Kidney epithelial cell (primary cell): ENCODE measurements at places on chromosomes 11 and 22.

DNA sequence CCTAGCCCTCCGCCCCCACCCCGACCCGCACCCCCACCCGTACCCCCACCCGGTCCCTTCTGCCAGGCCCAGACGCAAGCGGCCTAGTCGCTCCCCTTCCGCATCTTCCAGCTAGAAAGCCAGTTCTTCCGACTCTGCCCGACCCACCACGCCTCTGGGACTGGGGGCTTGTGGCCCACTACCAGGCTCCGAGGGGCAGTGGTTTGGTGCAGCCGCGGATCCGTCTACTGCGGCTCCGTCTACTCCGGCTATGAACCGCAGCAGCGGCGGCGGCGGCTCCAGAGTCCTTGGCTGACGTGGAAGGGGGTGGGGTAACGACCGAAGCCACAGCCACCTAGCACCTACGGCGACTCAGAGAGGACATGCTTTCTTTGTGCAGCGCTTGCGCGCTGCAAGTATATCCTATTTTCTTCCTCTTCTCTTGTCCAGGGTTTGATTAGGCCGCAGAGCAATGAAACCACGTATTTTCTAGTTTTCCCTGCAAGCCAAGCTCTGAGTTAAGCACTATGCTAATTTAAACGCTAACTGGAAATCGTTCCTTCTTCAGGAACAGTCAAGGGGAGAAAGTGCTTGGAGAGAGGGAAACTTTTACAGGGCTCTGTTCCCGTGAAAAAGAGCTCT, at the start of gene COPB1:
Gene COPB1 (minus strand): TSS at position 252 of the 621 bp plus-strand sequence. CDS start 883 bp downstream, outside the sequence.
- peak; percentile 75 for DNase-seq

DNA sequence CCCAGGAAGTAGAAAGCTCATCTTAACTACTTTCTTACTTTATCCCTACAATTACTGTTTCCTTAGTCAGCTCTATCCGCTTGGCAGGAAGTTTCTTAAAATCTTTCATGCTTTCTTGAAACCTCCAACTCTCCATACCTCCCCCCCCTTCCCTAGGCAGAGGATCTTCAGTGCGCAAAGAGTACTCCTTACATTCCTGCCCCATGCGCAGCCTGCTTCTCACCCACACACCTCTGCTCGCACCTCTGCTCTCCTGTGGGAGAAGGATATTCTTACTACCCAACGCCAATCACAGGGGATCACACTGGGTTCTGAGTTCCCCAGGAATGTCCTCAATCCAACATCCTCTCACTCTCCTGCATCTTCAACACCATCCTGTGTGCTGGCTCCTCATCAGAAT, 12.3 kb downstream of the TCF20 start:
- no peak for DNase-seq

GRCh38 chr11:128776424-128777284, 82.8 kb downstream of the FLI1 start:
- DNase-seq = no peak

DNA sequence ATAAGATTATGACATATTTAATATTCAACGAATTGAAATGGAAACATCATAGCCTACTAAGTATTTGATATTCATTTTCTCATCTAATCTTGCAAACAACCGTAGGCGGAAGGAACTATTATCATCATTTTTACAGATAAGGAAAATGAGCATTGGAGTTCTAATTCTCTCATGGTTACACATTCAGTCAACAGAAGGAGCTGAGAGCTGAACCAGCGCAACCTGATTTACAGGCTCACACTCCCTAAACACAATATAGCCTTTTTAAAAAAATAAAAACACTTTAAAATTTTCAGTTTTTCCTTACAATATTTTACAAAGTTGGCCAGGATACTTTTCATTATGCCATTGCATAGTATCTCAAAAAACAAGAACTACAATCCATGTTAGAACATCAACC, 74.8 kb downstream of the APOL5 start:
- no peak for DNase-seq

DNA sequence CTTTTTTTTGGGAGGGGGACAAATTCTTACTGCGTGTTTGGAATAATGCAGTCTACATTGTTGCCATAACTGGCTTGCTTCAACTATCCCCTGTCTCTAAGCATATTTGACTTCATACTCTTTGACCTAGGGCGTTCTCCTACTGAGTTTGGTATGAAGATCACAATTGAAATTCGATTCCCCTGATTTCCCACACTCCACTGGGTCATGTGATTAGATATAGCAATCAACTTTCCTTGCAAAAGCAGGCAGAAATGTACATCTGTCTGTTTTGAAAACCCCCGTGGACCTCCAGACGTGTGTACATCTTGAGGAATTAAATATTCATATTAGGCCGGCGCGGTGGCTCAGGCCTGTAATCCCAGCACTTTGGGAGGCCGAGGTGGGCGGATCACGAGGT, 13.8 kb upstream of the CARD18 start:
- no peak for DNase-seq

GRCh38 chr11:115612046-115612730, 108.0 kb upstream of the CADM1 start:
- DNase-seq = no peak

DNA sequence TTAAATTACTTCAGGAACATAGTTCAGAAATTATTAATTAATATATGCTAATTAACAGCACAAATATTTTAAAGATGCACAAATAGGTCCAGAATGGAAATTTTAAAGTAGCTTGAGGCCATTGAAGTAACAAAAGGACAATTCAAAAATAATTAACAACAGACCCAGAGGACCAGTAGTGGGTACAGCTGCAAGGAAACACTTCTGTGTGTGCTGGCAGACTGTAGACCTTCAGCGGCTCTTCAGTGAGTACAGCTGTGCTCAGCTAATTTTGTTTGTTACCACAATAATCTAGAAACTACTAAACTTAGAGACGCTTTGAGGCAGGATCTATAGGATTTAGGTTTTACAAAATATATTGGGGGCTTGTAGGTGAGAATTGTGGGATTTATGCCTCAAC, 103.8 kb downstream of the GRIA4 start:
- no peak for DNase-seq

DNA sequence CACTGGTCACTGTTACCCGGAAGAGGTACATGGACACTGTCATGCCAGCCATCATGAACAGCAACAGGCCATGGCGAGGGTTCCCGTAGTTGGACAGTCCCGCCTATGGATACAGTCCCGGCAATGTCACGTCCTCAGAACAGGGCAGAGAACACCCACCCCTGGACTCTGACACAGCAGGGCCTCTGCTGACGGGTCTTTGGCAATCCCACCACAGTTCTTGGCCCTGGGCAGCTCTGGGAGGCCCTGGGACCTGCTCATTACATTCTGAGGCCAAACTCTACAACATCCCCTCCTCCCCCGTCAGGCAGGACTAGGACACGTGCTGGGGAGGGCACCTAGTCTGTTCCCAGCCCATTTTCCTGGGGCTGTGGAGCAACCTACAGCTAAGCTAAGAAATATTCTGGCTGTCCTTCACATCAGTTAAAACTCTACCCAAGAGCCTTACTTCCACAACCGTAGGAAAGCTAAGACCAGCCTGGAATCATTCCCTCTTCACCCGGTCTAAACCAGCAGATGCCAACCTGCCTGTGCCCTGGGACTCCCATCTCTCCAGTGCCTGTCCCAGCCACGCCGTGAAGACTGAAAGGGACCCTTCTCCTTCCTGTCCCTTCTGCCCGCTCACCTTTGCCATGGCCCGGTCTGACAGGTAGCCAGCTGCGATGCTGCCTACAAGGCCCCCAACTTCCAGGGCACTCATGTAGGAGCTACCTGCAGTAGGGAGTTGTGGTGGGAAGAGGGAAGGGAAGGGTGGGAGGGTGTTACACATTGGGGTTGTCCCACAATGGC, 4.5 kb downstream of the SLC37A4 start:
- no peak for DNase-seq

DNA sequence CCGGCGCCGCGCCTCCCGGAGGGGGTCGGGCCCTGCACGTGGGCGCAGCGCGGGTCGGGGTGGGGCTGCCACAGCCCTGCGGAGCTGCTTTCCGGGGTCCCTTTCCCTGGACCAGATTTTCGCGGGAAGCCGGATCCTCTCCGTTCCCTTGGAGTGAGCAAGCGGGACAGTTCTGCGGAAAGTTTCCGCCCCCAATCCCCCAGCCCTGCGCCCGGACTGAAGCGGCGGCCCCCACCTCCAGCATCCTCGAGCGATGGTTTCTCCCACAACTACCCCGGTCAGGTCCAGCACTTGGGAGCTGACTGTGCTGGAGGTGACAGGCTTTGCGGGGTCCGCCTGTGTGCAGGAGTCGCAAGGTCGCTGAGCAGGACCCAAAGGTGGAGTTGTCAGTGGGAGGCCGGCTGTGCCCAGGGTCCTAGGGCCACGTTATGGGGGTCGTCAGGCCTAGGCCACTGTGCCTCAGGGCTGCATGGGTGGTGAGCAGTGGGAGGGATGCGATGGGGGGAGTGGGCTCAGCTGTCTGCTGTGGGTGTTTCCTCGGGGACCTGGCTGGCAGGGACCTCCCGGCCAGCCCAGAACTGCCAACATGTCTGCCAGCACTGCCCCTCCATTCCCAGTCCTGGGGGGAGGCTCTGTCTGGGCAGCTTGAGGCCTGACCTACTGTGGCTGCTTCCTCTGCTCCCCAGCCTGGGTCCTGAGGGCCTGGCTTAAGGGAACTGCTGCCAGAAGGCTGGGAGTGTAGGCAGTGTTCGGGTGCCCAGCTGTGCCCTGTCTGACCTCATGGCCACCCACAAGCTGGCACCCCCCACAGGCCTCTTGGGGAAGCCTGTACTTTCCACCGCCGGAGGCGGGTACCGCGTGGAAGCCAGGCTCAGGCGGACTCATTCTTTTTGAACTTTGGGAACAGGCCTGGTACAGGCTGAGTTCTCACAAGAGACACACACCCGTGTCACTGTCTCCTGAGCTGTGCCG, 726 bp downstream of the ST3GAL4 start:
- DNase-seq = no peak

- no peak for DNase-seq
Measured at GRCh38 chr11:71930556-71931244, 1.9 kb downstream of the RNF121 start.

DNA sequence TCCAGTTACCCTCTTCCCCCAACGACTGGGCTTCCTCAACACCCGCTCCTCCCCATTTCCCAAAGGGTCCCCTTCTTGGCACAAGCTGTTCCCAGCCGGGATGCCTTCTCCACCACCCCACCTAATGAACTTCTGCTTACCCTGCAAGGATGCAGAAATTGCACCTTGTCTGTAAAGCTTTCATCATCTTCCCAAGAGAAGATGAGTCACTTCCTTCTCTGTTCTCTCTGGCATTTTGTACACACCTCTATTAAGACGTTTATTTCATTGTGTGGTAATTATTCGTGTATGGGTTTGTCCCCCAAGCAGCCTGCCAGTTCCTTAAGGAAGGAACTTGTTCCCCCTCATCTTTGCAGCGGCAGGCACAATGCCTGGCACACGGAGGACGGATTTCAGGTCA, 351.1 kb downstream of the CADM1 start:
- DNase-seq = peak; percentile 14

DNA sequence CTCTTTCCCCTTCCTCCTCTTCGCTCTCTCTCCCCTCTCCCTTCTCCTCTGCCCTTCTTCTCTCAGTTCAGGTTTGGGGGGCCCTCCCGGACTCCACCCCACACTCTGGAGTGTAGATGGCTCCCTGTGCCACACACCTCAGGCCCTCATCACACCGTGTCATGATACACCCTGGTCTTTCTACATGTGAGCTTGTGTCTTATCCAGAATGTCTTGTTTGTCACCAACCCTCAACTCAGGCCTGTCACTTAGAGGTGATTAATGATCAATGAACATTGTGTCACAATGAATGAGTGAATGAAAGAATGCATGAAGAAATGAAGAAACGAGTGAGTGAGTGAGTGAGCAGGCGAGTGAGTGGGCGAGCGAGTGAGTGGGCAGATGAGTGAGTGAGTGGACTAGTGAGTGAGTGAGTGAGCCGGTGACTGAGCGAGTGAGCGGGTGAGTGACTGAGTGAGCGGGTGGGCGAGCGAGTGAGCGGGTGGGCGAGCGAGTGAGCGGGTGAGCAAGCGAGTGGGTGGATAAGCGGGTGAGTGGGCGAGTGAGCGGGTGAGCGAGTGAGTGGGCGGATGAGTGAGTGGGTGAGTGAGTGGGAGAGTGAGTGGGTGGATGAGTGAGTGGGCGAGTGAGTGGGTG, 33.8 kb downstream of the CAPN1 start:
- DNase-seq = no peak

DNA sequence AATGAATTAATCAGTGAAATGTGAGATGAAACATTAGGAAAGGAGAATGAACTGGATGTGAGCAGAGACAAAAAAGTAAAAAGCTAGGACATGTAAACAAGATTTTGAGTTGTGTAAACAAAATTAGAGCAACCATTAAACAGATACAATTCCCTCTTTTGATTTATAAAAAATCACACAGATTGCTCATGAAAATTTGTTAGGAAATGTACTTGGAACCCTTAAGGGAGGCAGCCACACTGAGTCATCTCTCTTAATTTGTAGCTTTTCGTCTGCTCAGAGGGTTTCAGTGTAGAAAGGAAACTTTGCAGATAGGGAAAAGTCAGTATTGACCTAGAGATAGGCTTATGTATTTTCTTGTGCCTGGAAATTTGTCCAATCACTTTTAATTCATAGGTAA, 49.6 kb upstream of the ME3 start:
- DNase-seq = no peak

- no peak for DNase-seq
Measured at GRCh38 chr11:132941024-132941646, 591.2 kb downstream of the OPCML start.

GRCh38 chr11:104763930-104764709, 134.1 kb downstream of the CASP12 start:
- DNase-seq = no peak

DNA sequence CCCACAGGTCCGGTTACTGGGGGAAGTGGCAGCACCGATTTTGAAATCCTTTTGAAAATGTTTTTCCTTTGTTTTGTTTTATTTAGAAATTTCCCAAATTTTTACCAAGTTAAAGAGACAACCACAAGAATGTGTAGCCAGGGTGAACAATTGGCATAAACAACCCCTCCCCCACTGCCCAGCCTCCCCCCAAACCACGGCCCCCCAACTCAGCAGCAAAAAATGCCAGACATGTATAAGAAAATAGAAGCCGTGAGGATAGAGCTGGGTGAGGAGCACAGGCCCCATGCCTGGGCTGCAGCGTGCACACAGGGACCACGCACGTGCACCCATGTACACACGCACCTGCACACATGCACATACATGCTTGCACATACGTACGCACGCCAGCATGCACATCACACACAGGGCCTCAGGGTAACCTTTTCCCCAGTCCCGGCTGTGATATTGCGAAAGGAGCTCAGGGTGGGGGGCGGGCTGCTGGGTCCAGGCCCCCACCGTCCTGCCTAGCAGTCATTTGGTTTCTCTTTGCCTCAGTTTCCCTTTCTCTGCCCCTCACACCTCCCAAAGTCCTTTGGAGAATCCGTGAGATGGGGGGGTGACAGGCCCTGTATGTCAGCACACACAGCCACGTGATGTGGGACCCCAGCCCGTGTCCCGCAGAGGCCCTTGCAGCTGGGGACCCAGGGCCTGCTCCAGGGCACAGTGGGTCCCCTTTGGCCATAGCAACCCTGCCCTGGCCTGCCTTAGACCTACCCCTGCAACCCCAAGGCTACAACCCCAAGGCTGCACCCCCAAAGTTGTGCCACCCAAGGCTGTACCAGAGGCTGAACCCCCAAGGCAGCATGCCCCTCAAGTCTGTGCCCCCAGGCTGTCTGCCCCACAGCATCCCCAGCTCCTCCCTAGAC, 42.9 kb downstream of the IGF2 start:
- DNase-seq = no peak

- no peak for DNase-seq
Measured at GRCh38 chr11:15473954-15474837, 359.5 kb downstream of the INSC start.

- no peak for DNase-seq
Measured at GRCh38 chr11:32184041-32184722, 93.3 kb downstream of the RCN1 start.

GRCh38 chr11:114026355-114026754, 33.2 kb upstream of the ZBTB16 start:
- no peak for DNase-seq
